CD4-positive, alpha-beta T cell treated with Interleukin-15 for 4 hours (primary cell): ENCODE measurements at places on chromosomes 4 and X.

GRCh38 chr4:70297576-70297975 is 37.2 kb upstream of the CABS1 start:
- DNase-seq = no peak

DNA sequence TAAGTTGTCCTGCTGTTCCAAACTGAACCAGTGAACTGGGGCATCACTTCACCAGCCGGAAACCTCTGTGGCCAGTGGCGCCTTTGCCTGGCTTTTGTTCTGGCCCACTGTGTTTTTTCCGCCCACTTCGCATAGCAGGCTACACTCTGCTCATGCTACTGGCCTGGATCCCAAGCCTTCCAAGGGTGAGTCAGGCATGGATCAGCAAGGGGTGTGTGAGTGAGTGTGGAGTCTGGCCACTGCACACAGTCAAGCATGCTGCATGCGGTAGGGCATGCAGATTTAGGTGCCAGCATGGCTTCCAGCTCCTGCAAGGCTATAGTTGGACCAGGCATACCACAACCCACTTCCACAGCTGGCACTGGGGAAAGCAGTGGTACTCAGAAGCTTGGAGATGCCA is 1967.9 kb downstream of the C4orf33 start:
- no peak for DNase-seq

DNA sequence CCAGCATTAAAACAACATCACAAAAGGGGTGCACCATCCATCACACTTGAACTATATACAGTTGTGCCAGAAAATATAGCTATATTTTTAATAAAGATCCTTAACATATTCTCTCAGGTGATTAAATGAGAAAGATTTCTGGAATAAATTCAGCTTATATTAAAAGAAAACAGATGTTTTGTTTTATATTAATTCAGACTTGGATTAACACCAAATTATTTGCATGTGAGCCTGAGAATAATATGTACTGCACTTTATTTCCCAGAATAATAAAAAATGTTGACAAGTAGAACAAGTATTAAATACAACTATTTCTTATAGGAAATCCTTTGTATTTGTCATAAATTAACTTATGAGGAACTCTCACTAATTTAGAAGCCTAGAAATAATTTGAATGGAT is 1467.4 kb downstream of the RAPGEF2 start:
- no peak for DNase-seq

GRCh38 chr4:179751669-179752068 is 2309.4 kb upstream of the AGA start:
- DNase-seq = no peak

- DNase-seq = no peak
These were observed 297.3 kb upstream of the LCORL start for GRCh38 chr4:18318682-18319388.

- no peak for DNase-seq
These were observed 54.4 kb upstream of the HS3ST1 start for GRCh38 chr4:11483046-11483445.

DNA sequence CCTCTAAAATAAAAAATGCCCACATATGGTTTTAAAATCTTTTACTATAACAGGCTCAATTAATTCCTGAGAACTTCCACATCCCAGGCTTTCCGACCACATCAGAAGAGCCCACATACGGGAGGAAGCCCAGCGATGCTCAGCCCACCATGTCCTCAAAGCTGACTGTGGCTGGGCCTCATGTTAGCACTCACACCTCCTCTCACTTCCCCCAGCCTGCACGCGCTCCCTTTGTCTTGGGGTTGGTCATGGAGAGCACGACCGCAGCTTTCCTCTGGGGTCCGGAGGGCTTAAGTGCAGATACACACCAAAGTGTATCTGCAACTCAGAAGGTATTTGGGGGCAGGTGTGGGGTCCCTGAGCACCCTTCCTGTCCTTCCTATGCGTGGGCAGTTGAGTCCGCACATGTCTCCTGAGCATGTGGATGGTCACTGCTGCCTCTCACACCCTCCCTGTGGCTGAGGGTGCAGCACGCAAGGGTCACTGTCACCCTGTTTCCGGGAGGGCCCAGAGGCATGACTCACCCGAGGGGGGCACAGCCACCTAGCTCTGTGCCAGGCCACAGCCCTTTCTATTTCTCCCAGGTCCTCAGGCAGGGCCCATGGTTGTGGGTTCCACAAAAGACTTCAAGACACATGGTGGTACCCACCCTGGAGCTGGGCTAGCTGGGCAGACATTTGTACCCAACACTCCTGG is 21.2 kb downstream of the WDR1 start:
- peak; percentile 42 for DNase-seq

GRCh38 chr4:87392183-87392582 is 1.2 kb upstream of the HSD17B11 start:
- no peak for DNase-seq
